Astrocyte (in vitro differentiated cells and primary cell): ENCODE measurements at places on chromosomes 4 and X. TPM values are rescaled to one million over a fixed set of nuclear protein-coding genes. Genes with fewer than 3 reads are reported as not detected.

Gene ABHD18
- total RNA-seq, result 9.2 and 9.5 TPM in 2 replicates

Gene STATH
- total RNA-seq, result not detected in 2 replicates

Gene MAOA
- total RNA-seq, result 1.8 and 2.5 TPM in 2 replicates

Gene TNIP2
- total RNA-seq, result 31.1 and 33.7 TPM in 2 replicates

Gene ACOX3
- 45.6 and 54.6 TPM in 2 replicates for total RNA-seq

Gene RNF113A
- 16.3 and 17.8 TPM in 2 replicates for total RNA-seq

Gene HSFX2
- total RNA-seq, result 0.24 TPM in 1 of 2 replicates, not detected in the other

Gene SOWAHD
- total RNA-seq, result 0.54 TPM in 1 of 2 replicates, not detected in the other

Gene SNCA
- 25.1 and 27.3 TPM in 2 replicates for total RNA-seq

Gene AGA
- total RNA-seq, result 15.1 and 17.1 TPM in 2 replicates

Gene P2RY4
- 0.18 TPM in 1 of 2 replicates, not detected in the other for total RNA-seq

Gene RASGEF1B
- total RNA-seq, result 0.77 and 1.5 TPM in 2 replicates

Gene SPANXN2
- not detected in 2 replicates for total RNA-seq

Gene CFP
- total RNA-seq, result 0.17 and 1.1 TPM in 2 replicates

GRCh38 chrX:71177327-71177726 lies 32.7 kb downstream of the NLGN3 start:
- DNase-seq, result no peak

- no peak for DNase-seq
These were observed 27.8 kb downstream of the COPS4 start for GRCh38 chr4:83062739-83063138.

DNA sequence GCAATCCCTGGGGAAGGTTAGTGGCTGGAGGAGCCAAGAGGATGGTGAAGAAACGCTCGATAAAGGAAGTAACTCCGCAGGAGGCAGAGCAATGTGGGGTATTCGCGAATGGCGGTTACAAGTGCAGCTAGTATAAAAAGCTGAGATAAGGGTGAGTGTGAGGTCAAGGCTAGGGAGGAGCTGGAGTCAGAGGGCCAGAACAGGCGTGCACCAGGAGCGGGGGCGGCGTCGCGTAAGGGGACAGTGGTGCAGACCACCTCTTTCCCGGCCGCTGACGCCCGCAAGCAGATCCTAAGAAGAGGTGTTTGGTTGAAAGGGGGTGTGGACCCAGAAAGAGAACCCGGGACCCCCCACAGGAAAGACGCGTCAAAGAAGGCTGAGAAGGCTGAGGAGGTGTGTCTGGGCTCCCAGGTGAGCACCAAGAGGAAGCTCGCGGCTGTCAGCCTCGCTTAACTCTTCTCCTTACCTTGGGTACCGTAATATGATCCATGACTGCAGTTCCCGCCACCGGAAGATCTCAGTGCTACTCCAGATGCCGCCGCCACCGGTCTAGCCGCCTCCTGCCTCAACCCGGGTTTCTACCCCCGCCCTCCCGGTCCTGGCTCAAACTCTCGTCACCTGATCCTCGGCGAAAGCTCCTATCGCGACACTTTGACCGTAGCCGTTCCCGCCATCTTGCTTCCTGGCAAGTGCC lies at the start of gene MTMR8:
TSS of gene MTMR8 (minus strand) at position 579 of the 694 bp plus-strand sequence. CDS start at position 490, 89 bp downstream.
- no peak for DNase-seq

- DNase-seq, result no peak
These were observed 74.1 kb upstream of the MAOA start for GRCh38 chrX:43581888-43582539.

DNA sequence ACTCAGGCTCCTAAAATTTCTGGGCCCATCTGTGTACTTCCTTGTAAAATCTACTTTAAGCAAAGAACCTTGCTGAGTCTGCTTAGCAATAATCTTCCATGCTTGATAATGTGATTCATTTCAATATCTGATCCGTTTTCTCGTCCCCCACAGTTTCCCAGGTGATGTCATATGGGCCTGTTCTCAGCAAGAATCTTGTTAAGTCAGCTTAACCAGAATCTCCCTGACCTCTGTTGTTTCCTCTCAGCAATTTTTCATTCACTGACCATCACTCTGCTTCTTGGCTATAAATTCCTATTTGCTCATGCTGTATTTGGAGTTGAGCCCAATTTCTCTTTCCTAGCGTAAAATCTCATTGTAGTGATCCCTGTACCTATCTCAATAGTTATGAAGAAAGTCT lies 13.9 kb downstream of the CSN2 start:
- DNase-seq, result no peak

GRCh38 chr4:94244829-94245185 lies 37.1 kb downstream of the SMARCAD1 start:
- DNase-seq, result no peak

DNA sequence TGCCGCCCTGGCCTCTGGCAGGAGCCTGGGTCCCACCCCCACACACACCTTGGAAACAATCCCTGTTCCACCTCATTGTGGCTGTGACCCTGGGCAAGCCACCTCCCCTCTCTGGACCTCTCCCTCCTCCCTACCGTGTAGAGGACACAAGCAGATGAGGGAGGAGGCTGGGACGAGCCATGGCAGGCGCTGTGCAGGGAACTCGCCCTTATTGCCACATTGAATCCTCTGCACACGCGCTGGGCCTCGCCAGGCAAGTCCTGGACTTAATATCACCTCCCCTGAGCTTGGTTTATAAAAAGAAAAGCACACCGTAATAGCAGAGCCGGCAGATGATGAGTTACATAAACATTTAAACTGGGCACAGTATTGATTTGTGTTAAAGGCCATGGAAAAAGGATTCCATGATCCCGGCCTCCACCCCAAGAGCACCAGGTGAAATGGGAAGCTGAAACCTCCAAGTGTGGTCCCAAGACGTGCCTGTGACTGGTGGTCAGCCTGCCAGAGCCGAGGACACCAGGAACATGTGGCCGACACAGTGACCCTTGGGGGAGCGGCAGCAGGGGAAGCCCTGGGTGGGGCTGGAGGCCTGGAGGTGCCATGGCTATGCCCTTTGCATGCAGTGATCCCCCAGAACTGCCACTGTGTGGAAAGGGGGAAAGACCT lies 81.1 kb downstream of the PPP2R2C start:
- DNase-seq, result no peak

DNA sequence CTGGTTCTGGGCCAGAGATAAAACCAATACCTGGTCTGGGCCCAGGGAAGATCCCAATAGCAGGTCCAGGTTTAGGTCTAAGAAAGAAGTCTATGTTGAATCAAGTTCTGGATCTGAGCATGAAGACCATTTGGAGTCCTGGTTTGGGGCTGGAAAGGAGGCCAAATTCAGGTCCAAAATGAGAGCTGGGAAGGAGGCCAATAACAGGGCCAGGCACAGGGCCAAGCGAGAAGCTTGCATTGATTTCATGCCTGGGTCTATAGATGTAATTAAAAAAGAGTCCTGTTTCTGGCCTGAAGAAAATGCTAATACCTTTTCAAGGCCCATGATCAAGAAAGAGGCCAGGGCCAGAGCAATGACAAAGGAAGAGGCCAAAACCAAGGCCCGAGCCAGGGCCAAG lies 3.4 kb downstream of the GPRASP1 start:
- no peak for DNase-seq

- peak; percentile 70 for DNase-seq
These were observed 22.6 kb downstream of the LAMP2 start for GRCh38 chrX:120446498-120446897.

DNA sequence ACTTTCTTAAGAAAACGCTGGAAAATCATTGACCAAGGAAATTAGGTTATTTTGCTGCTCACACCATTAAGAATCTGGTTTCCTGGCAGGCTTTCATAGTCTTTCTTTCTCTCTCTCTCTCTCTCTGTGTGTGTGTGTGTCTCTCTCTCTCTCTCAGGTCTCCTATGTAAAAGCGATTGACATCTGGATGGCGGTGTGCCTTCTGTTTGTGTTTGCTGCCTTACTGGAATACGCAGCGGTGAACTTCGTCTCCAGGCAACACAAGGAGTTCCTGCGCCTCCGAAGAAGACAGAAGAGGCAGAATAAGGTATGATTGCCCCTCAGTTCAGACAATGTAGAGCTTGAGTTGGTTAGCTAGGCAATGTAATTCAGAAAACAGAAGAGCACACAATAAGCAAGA lies 161.2 kb downstream of the GLRA2 start:
- no peak for DNase-seq

DNA sequence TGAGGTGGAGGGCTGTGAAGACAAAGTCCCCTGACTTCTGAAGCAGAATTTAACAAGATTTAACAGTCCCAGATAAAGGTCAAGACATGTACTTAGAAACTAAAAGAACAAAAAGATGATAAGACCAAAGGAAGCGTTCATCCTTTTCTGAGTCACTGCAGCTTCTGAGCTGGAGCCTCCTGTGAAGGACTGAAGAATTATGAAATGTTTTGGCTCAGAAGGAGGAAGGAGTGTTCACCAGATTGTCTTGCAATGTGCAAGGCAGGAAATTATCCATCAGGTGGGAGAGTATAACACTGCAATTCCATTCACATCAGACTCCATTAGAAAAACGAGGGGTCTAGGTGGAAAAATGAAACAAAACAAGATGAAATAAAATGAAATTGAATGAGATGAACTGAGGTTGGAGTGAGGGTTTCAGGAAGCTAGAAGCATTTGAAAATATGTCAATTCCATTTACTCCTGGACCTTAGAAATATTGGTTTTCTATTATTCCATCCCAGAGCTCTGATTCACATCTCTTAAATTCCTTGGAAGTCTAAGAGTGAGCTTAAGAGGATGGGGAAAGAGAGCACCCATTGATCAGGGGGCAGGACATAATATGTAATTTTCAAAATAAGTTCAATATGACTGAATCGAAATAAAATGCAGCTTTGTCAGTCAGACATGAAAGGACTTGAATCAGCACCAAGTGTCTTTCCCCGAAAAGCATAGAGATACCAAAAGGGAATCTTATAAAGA lies 186.1 kb upstream of the LNX1 start:
- peak; percentile 82 for DNase-seq

- no peak for DNase-seq
These were observed 29.5 kb upstream of the IL3RA start for GRCh38 chrX:1306909-1307625.

GRCh38 chr4:41967392-41967791 lies 14.2 kb upstream of the DCAF4L1 start:
- no peak for DNase-seq

- peak; percentile 66 for DNase-seq
These were observed 86.6 kb upstream of the NPNT start for GRCh38 chr4:105808750-105809041.

- peak; percentile 60 for DNase-seq
These were observed 145.8 kb upstream of the SPRY1 start for GRCh38 chr4:123250843-123251242.

DNA sequence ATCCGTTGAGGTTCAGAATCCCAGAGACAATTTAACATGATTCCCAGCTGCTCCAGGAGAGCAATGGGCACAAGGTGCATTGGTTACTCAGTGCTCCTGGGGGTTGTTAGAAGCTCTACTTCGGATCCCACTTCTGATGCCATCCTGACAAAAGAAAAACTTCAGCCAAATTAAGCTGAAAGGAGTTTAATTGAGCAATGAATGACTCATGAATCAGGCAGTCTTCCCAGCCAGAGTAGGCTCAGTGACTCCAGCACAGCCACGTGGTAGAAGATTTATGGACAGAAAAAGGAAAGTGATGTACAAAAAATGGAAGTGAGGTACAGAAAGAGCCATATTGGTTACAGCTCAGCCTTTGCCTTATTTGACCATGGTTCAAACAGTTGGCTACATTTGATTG lies 95.7 kb downstream of the PWWP3B start:
- peak; percentile 49 for DNase-seq

- no peak for DNase-seq
These were observed 73.7 kb upstream of the DUSP21 start for GRCh38 chrX:44770121-44770520.

DNA sequence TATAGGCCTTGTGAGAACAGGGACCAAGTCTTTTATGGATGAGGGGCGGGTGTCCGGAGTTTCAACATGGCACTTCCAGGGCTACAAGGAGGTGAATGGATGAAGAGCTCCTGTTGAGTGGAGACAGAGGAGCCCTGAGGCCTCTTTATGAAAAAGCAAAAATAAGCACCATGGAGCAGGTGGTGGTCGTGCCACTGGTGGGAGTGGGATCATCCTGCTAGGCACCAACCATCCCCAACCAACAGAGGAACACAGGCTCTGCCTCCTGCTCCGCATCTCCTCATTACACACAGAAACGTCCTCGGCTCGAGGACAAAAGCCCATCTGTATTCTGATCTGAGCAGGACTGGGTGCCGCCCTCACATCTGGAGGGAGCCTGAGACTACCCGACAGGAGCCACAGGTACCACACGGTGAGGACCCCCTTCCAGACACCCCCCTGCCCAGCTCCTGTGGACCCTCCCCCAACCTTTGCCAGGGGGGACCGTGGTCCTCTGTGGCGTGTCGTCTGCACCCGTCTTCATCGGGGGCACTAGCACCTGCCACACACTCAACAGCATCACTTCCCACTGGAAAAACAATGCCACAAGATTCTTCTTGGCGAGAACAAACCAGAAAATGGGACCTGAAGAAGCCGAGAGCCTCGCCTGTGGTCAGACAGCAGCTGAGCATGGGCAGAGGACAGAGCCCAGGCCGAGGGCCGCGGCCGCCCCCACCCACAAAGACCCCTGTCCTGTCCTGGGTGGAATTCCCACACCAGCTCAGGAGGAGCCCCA lies 3.9 kb upstream of the PDE6B start:
- DNase-seq, result no peak

DNA sequence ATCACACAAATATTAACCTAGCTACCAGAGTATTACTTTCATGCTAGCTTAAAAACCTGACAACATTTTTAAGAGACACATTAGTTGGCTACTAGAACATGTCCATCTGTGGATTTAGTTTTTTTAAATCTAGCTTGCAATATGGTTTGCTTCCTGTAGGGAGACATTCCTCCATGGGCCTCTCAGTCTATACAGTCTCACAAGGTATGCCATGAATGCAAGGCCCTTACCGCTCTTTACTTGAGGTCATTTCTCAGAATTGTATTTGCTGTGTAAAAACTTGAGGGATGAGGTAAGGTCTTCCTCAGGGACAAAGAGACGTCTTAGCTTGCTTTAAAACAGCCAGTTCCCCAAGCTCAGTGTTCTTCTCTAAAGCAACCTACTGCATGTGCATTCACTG lies 26.9 kb downstream of the UBA6 start:
- DNase-seq, result no peak

DNA sequence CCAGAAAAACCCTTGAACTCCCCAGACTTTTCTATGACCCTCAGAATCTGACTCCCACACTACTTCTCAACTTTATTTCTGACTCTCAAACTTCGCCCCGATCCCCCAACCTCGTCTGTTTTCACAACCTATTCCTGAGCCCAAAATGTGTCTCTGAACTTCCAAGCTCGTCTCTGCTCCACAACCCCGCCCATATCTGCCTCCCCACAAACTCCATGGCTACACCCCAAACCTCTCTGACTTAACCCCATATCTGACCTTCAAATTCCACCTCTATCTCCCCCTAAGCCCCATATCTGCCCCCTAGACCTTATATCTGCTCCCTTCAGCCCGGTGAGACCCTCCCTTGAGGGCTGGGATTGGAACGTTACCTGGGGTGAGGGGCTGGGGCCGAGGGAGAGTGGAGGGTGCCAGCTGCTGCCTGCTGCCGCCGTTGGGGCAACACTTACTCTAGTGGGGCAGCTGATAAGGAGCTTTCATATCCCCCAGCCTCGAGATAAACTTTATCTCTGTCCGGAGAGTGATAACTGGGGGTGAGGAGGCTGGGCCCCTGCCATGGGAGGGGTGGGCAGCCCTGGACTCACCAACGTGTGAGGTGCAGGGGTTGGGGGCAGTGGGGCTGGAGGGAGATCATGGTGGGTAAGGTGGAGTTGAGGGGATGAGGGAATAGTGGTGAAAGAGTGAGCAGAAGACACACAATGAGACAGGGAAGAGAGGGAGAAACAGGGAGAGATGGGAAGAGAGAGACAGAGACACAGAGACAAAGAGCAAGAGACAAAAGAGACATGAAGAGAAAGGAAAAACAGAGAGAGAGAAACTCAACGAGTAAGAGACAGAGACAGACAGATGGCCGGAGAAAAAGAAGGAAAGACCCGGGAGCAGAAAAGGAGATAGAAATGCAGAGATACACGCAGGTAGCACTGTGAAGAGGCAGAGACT lies 1.4 kb downstream of the GATA1 start:
- DNase-seq, result no peak

GRCh38 chr4:113998531-113998930 lies 19.1 kb upstream of the ARSJ start:
- no peak for DNase-seq
